Ascending aorta (tissue), 2 donors: ENCODE measurements at places on chromosomes 1 and 21.
A peak's percentile ranks its signal among the peaks of the same experiment; 100 is the strongest.

DNA sequence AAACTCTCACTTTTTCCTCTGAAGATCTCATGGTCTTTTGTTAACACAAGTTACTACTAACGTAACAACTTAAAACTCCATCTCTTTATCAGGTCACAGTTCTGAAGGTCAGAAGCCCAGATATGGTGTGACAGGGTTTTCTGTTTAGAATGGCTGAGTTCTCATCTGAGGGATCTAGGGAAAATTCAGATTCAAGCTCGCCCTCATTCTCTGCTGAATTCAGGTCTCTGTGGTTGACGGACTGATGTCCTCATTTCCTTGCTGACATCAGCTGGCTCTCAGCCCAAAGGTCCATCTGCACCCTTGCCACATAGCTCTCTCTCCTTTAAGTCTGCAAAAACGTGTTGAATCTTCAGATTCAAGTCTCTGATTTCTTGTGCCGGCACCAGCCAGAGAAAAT lies 6.1 kb upstream of the NTPCR start:
- no peak for DNase-seq
- H3K4me1 ChIP-seq, result no peaks in the 10 kb centered on the region

GRCh38 chr21:33115631-33116510 lies 45.9 kb downstream of the OLIG1 start:
- no peaks in the 10 kb centered on the region for H3K4me1 ChIP-seq
- H3K27ac ChIP-seq, result no peak overlapping the region
- H3K4me3 ChIP-seq, result no peak overlapping the region
- no peaks in the 10 kb centered on the region for H3K27me3 ChIP-seq

DNA sequence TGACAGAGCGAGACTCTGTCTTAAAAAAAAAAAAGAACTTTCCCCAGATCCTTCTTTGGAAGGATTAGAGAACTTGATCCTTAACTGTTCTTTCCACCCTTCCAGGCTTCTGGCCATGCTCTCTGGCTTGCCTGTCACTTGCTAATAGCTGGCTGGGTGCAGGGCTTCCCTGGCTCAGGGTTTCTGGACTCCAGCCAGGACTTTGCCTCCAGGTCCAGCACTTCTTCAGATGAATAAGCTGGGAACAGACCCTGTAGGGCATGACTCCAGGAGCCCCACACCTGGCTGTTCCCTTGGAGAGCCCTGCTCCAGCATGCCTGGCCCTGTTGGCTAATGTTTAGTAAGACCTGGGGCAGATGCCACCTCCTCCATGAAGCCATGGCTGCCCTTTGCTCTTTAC lies 3.3 kb upstream of the NT5C1A start:
- H3K4me1 ChIP-seq, result peaks cover 16% of the 10 kb centered on the region
- H3K27me3 ChIP-seq, result no peaks in the 10 kb centered on the region
- H3K36me3 ChIP-seq, result no peaks in the 10 kb centered on the region
- DNase-seq, result no peak
- no peak overlapping the region for H3K4me3 ChIP-seq

GRCh38 chr1:214259353-214259977 lies 21.5 kb upstream of the SMYD2 start:
- no peak overlapping the region for H3K4me3 ChIP-seq
- no peak overlapping the region for H3K27ac ChIP-seq
- no peaks in the 10 kb centered on the region for H3K27me3 ChIP-seq
- H3K4me1 ChIP-seq, result no peaks in the 10 kb centered on the region
- no peaks in the 10 kb centered on the region for H3K36me3 ChIP-seq
- no peak for DNase-seq

GRCh38 chr1:241376701-241377100 lies 19.7 kb upstream of the RGS7 start:
- no peak overlapping the region for H3K27ac ChIP-seq
- no peak overlapping the region for H3K4me3 ChIP-seq
- H3K36me3 ChIP-seq, result no peaks in the 10 kb centered on the region

DNA sequence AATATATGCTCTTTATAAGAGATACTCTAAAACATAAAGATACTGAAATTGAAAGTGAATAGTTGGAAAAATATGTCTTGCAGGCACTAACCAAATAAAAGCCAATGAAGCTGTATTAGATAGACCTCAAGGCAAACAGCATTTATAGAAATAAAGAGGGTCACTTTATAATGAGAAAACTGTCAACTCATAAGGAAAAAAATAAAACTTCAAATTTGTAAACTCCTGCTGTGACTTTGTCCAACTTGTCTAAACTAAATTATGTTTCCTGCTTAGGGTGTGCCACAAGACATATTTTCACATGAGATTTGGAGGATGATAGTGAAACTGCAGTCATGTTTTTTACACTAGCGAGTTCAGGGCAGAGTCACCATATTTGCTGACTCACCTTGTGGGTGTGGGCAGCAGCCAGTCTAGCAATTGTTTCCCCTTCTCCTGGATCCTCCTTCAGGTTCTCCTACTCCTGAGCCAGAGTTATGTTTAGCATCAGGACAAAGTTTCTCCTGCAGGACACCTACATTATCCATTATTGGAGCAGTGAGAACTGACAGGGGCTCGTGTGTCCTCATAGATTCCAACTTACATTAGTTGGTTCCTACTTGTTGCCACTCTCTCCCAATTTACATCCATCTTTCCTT lies 43.8 kb downstream of the CD53 start:
- no peaks in the 10 kb centered on the region for H3K4me1 ChIP-seq
- no peak overlapping the region for H3K4me3 ChIP-seq
- DNase-seq, result no peak
- no peak overlapping the region for H3K27ac ChIP-seq

DNA sequence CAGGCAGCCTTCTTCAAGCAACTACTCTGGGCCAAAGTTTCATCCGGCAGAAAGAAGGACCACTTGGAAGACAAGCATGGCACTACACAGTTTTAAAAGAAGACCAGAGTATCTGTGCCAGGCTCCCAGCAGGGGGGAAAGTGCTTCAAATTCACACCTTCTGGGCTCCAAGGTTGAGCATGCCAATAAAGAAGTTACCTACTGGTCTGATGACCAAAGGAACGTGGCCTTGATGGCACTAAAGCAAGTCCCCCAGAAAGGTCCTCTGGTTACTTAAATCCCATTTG lies 73.5 kb downstream of the CD46 start:
- H3K4me3 ChIP-seq, result peak overlapping the region; percentile 37
- no peaks in the 10 kb centered on the region for H3K27me3 ChIP-seq
- no peaks in the 10 kb centered on the region for H3K36me3 ChIP-seq

DNA sequence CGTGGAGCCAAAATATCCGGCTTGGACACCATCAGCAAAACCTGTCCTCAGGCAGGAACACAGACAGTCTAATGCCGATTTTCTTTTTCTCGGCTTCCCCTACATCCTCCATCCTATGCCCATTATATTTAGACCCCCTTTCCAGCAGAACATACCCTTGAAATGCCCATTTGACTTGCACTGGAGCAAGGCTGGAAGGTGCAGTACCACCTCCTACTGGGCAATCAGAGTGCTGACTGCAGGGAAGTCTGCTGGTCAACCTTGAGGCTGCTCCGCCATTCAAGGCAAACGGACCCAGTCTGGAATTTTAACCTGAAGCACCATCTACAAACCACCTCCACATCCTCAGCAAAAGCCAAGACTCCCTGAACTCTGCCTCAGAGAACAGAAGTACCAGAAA lies 79.5 kb downstream of the TIAM1 start:
- no peak for DNase-seq
- H3K4me3 ChIP-seq, result no peak overlapping the region
- H3K27ac ChIP-seq, result no peak overlapping the region

GRCh38 chr21:34865400-34866241 lies 183.5 kb downstream of the RUNX1 start:
- H3K27ac ChIP-seq, result no peak overlapping the region
- peaks cover 8% of the 10 kb centered on the region for H3K36me3 ChIP-seq
- H3K4me1 ChIP-seq, result no peaks in the 10 kb centered on the region
- H3K27me3 ChIP-seq, result no peaks in the 10 kb centered on the region
- H3K4me3 ChIP-seq, result no peak overlapping the region

GRCh38 chr1:172019976-172020375 lies 178.7 kb downstream of the DNM3 start:
- no peak overlapping the region for H3K4me3 ChIP-seq
- H3K27me3 ChIP-seq, result no peaks in the 10 kb centered on the region
- H3K4me1 ChIP-seq, result no peaks in the 10 kb centered on the region
- no peak overlapping the region for H3K27ac ChIP-seq
- H3K36me3 ChIP-seq, result no peaks in the 10 kb centered on the region

- peaks cover under 1% of the 10 kb centered on the region for H3K4me1 ChIP-seq
- H3K36me3 ChIP-seq, result no peaks in the 10 kb centered on the region
- H3K27me3 ChIP-seq, result no peaks in the 10 kb centered on the region
- H3K4me3 ChIP-seq, result no peak overlapping the region
Observed at GRCh38 chr21:42981214-42981523, 6.8 kb downstream of the PKNOX1 start.

DNA sequence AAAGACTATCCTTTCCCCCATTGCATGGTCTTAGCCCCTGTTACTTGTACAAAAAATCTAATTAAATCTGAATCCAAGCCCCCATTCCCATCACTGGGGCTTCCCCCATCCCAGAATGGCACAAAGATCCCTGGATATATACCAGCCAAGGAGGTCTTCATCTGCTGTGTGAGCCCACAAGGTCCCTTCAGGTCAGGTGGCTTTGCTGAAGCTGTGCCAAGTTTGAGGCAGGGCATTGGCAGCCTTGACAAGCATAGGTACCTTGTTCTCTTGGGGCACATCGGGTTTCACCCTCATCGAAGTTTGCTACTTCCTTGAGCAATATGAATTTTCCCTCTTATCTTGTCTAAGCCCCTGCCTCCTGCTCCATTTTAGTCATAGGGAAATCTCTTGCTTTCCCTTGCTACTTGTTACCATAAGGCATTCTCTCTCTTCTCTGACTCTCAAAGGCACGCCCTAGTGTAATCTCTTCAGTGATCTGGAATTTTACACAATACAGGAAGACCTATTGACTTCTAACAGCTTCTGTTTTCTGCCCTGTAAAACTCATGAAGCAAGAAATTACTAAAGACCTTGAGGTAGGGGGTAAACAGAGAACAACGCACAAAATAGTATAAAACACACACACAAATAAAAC lies 71.4 kb upstream of the COG2 start:
- no peak overlapping the region for H3K27ac ChIP-seq
- no peak overlapping the region for H3K4me3 ChIP-seq
- no peaks in the 10 kb centered on the region for H3K27me3 ChIP-seq

DNA sequence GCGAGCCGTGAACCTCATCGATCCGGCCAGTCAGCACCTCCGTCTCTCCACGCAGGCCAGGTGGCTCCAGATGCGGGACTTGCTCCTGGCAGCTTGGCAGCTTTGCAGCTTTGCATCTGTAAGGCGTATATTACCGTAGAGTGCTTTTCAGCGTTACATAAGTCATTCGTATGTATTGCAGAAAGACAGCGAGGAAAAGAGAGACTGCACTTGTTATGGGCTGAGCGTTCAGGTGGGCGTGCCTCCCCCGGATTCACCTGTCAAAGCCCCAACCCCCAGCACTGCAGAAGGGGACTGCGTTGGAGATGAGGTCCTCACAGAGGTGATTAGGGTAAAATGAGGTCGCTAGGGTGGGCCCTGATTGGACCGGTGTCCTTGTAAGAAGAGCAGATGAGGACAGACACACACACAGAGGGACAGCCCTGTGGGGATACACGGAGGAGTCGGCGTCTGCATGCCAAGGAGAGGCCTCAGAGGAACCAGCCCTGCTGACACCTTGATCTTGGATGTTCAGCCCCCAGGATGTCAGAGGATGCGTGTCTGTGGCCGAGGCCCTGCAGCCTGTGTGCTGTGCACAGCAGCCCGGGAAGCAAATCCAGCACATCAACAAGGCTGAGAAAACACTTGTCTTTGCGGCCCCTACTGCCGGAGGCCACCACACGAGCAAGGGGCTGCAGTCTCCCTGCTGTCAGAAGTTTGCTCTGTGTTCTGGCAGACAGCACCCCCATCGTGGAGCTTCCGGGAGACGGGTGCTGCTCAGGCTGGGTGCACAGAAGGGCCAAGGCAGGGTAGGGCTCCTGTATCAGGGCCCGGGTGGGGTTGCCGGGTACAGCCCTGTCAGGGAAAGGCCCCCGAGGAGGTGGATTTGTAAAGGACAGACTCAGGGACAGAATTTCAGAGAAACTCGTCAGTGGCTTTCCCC lies 10.9 kb upstream of the AGPAT3 start:
- no peak for DNase-seq
- H3K4me3 ChIP-seq, result no peak overlapping the region
- no peaks in the 10 kb centered on the region for H3K4me1 ChIP-seq
- H3K27ac ChIP-seq, result no peak overlapping the region
- no peaks in the 10 kb centered on the region for H3K27me3 ChIP-seq
- no peaks in the 10 kb centered on the region for H3K36me3 ChIP-seq

- DNase-seq, result no peak
- no peaks in the 10 kb centered on the region for H3K27me3 ChIP-seq
- H3K4me3 ChIP-seq, result no peak overlapping the region
- no peaks in the 10 kb centered on the region for H3K4me1 ChIP-seq
Observed at GRCh38 chr21:29762570-29763082, 177.2 kb downstream of the GRIK1 start.
